Kidney glomerular epithelial cell (primary cell): ENCODE measurements at places on chromosomes 5 and 9.

DNA sequence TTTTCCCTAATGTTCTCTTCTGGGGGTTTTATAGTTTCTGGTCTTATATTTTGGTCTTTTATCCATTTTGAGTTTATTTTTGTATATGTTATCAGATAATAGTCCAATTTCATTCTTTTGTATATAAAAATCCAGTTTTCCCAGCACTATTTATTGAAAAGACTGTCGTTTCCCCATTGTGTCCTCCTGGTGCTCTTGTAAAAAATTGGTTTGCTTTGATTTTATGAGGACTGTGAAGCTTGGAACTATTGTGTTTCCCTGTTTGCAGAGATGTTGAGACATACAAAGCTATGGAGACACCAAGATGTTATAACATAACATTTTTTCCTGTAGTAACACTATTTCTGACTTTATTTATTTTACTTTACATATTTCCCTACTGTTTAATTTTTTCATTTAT lies 163.3 kb upstream of the TUT7 start:
- no peak for DNase-seq

GRCh38 chr9:91082731-91083130 lies 279.0 kb downstream of the AUH start:
- no peak for DNase-seq

DNA sequence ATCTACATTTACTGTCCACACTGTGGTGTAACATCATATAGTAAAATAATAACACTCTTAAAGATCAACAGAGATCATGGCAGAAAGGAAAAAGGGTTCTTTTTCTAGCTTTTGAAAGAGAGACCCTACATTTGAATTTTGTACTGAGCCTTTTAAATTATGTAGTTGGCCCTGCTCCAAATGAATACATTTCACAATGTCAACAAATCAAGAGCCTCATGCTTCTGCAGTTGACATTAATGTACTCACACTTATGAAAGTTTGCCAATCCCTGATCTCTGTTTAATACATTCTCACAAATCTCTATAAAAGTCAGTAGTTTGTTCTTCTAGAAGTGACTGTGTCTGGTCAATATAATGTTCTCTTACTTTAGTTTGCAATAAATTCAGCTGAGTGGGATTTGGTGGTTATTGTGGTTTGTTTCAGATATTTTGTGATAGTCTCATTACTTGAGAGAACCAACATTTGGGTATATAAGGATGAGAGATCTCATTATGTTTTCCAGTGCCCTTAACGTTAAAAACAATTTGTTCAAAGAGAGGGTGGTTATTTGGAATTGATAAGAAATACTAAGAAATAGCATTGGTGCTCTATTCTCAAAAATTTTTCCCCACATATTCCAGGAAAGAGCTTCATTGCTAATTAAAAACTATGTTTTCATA lies 277.8 kb upstream of the FTMT start:
- DNase-seq, result no peak

DNA sequence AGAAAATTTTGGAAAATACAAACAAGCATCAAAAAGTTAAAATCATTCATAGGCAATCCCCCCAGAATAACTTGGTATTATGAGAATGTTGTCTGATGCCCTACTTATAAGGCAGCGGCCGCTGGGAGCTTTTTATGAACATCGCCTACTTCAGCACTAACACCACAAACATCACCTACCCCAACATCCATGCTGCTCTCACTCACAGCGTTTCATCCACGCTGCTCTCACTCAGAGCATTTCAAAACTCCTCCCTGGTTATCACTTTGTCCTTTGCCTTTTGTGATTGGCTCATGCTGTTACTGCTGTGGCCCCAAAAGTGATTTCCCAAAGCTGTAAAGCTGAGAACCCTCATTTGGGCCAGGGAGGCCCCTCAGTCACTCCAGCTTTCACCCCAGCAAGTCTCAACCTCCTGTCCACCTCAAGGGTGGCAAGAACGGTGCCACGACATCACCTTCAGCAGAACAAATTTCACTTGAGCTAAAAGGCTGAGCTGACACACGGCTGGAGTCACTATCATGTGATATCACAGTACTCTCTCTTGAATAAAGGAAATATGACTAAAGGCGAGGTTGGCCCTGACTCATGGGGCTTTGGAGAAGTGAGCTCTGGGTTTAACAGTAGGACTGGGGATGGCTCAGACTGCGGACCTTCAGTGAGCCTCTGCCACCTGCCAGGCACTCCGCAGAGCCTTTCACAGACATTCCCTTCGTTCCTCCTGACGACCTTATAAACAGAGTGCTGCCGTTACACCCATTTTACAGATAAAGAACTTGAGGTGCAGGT lies 25.2 kb downstream of the SHC3 start:
- peak; percentile 42 for DNase-seq

- no peak for DNase-seq
These were observed 27.1 kb downstream of the LHX6 start for GRCh38 chr9:122201641-122202040.

DNA sequence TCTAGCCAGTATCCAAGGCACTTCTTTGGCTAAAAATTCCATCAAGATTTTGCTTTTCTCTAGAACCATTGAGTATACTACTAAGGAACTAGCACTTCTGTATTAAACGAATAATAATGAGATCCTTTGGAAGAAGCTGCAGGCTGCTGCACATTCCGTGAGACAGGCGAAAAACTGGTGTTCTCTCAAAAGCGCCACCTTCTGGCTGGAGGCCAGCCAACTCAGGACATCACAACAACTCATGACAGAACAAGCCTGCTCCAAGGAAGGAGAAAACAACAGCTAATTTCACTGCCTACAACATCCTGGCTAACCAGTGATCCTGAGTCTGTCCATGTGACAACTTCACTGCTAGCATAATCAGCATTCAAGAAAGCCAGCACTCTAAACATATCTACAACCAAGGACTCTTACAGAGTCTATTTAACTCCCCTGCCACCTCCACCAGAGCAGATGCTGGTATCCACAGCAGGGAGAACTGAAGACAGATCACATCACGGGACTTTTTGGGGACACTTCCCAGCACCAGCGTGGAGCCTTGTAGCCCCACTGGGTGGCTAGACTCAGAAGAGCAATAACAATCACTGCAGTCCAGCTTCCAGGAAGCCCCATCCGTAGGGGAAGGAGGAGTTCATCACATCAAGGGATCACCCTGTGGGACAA lies 150.5 kb downstream of the YTHDC2 start:
- DNase-seq, result no peak

DNA sequence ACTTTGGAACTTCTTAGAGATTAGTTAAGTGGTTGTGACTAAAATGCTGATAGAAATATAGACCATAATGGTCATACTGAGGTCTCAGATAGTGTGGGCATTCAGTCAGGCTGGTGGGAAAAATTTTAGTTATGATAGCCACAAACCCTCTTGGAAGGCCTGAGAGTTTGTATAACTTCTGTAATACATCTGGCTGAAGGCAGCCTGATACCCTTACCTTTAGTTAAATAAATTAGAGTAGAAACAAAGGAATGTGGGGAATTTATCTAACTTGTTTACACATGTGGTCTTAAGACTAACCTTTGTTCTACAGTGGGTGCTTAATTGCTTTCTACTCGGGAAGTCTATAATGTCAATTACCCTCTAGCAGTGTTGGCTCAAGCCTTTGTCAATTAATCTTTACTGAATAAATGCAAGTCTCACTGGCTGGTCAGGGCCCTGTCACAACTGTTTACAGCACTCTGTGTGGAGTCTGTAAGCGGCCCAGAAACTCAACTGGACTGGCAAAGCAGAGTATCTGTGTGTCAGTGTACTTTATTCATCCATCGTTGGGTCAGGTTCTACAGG lies 184.0 kb downstream of the FBXO4 start:
- no peak for DNase-seq

DNA sequence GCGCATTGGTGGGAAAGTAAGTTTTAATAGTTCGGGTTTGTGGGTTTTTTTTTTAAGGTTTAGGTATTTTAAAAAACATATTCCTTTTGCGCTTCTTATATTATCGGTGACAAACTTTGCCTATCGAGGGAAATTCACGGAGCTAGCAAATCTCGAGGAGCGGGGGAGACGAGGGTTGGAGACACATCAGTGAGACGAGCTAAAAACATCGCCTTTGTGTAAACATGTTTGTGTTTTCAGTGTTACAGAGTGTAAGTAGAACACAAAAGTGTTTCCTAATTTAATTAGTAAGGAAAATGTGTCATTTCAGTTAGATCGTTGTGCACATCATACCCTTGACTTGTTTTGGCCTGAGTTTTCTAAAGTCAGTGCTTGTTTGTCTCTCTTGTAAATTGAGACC lies 945 bp downstream of the BTF3 start:
- DNase-seq, result no peak

- DNase-seq, result no peak
These were observed 333.3 kb downstream of the SEMA5A start for GRCh38 chr5:9212605-9213004.

DNA sequence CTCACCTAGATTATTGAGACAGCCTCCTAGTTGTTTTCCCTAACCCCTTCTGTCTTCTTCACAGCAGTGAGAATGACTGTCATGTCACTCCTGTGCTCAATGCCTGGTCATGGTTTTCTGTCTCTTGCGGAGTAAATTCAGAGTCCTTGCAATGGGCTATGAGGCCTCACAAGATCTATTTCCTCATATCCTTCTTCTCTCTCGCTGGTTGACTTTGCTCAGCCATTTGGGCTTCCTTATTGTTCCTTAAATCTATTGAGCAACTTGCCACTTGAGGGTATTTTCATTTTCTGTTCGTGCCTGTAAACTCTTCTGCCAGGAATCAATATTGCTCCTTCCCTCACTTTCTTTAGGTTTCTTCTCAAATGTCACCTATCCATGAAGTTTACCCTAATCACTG lies 9.0 kb downstream of the PPP3R2 start:
- no peak for DNase-seq

DNA sequence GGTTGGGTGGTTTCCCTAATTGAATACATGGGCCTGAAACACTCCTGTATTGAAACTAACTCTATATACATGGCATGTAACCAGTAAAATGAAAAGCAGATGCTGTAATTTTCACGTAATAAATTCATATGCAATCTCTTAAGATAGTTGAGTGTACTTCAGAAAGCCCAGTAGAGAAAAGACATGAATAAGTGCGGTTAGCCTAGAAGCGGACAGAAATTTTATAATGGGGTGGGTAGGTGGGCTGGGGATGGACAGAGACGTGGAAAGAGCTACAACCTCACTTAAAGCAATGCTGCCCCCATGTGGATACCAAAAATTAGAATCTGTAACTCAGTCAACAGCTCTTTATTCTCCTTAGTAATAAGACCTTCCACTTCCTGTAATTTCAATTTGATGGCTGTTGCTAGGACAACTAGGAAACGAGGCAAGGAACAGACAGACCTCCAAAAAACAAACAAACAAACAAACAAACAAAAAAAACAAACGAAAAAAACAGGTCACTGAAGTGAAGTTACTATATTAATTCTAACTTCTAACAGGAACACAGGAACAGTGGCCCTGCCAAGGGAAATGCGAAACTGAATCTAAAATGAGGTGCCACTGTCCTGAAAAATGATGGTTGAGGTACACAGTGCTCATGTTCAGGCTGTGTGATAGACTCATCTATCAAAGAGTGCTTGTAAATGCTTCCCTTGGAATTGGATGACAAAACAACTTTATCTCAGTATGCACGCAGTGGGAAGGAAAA lies 103.4 kb upstream of the GNA14 start:
- DNase-seq, result peak; percentile 53

GRCh38 chr5:171695804-171696203 lies 89.8 kb upstream of the SMIM23 start:
- no peak for DNase-seq

- DNase-seq, result no peak
These were observed 119.2 kb upstream of the SV2C start for GRCh38 chr5:75964008-75964407.

DNA sequence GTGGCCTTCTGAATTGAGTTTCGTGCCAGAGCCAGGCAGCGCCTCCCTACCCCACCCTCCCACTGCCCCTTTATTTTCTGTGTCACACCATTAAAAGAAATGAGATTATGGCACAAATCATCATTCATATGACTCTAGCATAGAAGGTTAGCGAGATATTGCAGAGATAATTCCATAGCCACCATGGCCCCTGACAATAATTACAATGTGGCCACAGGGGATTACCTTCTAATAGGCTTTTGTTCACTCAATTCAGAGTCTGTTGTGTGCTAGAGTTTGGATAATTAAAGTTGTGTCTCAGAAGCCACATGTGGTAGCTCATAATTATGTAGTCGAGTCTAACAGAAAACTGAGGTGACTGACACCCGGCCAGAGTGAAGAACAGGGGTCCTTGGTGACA lies 428.1 kb downstream of the ARHGEF28 start:
- DNase-seq, result no peak

- no peak for DNase-seq
These were observed 8.5 kb downstream of the HNRNPK start for GRCh38 chr9:83971485-83971884.

DNA sequence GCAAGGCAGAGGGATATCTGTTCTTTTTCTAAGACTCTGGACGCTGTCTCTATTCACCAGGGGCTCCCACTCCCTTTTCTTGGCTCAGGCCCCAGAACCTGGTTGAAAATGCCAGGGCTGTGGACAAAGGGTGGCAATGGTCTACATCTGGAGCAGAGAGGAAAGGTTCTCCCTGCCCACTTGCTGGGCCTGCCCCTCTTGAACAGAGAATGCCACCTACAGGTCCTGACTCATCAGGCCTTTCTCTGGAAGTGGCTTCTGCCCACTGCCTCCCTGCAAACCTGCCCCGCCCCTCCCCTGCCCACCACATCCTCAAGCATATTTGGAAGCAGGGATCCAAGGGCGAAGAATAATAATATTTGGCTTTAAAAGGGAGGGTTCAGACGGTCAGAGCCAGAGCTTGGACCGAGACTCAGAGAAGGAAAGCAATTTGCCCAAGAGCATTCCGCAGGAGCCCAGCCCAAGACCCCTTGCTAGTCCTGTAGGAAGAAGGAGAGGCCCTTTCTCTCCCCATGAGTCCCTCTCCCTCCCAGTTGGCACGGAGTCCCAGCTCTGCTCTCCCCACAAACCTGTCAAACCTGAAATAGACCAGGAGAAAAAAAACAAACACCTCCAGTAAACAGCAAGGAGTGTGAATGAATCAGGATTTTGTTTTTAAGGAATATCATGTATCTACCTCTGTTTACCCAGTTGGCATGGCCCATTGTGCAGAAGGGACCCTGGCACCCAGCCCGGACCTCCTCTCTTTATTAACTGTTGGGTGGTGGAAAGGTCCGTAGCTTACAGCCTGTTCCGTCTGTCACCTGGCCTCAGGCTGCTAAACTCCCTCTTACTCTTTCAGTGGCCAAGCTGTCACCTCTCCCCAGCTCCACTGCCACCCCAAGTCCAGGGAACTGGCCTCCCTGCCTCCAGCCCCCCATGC lies 37.7 kb upstream of the STXBP1 start:
- peak; percentile 66 for DNase-seq

GRCh38 chr5:34959323-34959722 lies 30.0 kb downstream of the DNAJC21 start:
- DNase-seq, result peak; percentile 46

DNA sequence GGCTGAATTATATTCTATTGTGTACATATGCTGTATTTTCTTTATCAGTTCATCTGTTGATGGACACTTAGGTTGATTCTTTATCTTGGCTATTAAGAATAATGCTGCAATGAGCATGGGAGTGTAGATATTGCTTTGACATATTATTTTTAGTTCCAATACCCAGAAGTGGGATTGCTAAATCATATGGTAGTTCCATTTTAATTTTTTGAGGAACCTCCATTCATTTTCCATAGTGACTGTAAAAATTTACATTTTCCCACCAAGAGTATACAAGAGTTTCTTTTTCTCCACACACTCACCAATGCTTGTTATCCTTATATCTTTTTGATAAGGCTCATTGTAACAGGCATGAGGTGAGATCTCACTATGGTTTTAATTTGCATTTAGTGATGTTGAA lies 19.4 kb downstream of the JAK2 start:
- no peak for DNase-seq
